ENCODE measurements at places on chromosomes 13 and 19.

- no peak for DNase-seq
Measured at GRCh38 chr19:12868540-12869112, 12.6 kb downstream of the DNASE2 start.

DNA sequence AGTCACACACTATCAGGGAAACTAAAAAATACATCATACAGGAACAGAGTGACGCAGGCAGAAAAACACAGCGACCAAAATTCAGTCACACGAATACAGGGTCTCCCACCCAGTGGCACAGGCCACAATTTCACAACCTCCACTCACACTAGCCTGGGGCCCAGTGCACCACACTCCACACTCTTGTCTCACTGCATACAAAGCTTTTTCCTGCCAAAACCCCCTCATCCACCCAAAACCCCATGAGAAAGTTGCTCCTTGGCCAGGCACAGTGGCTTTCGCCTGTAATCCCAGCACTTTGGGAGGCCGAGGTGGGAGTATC lies 1.2 kb downstream of the S1PR5 start:
- no peak for DNase-seq

DNA sequence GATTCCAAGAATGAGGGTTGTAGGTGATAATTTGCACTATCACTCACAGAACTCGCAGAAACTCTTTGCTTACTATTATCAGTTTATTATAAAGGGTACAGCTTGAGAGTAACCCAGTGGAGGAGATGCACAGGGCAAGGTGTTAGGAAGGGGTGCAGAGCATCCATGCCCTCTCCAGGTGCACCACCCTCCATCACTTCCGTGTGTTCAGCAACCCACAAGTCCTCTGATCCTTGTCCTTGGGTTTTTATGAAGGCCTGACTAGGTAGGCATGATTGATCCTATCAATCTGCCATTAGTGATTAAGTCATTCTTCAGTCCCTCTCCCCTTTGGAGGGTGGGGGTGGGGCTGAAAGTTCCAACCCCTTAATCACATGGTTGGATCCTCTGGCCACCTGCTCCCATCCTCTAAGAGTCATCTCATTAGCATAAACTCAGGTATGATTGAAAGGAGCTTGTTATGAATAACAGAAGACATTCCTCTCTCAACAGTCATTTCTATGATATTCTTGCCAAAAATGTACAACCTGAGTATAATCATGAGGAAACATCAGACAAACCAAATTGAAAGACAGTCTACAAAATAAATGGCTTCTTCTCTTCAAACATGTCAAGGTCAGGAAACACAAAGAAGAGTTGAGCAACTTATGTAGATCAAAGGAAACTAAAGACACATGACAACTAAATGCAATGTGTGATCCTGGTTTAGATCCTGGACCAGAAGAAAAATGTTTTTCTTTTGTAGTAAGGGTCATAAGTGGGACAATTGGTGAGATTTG lies 225.4 kb downstream of the PCCA start:
- DNase-seq, result no peak

GRCh38 chr13:46631179-46631542 lies 78.2 kb downstream of the LRCH1 start:
- no peak for DNase-seq

GRCh38 chr13:100306434-100306999 lies 217.6 kb downstream of the PCCA start:
- DNase-seq, result no peak

DNA sequence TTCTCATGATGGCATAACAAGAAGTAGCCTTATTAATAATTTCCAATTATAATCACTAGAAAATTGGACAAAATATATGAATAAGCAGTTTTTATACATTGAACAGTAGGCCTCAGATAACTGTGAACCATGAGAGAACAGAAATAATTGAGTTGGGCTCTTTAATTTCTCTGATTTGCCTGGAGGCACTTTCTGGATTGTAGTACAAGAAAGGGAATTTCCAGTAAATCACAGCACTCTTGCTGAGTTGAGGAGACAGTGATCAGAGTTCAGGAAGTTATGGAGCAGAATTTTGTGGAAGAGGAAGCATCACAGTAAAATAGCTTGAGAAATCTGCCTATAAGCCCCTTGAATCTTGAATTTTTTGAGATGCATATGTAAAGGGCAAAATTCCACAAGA lies 216.2 kb downstream of the MAB21L1 start:
- no peak for DNase-seq

DNA sequence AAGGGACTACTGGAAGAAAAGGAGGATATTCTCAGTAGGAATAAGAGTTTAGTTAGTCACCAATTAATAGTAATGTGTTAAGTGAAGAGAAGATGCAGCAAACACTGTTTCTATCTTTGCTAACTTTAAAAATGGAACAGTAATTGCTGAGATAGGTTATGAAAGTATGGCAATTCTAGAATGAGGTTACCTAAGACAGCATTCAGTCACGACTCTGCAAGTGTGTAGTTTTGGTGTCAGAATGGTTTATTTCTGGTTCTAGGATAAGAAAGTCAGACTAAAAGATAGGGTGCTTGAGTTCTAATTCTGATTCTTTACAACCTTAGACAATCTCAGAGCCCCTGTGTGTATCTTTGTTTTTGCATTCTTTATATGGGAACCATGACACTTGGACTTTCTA lies 138.1 kb downstream of the POU4F1 start:
- DNase-seq, result no peak

GRCh38 chr13:112846411-112847115 lies 122.5 kb upstream of the MCF2L start:
- no peak for DNase-seq

GRCh38 chr19:39531834-39532232 lies 819 bp downstream of the EID2B start:
- no peak for DNase-seq

DNA sequence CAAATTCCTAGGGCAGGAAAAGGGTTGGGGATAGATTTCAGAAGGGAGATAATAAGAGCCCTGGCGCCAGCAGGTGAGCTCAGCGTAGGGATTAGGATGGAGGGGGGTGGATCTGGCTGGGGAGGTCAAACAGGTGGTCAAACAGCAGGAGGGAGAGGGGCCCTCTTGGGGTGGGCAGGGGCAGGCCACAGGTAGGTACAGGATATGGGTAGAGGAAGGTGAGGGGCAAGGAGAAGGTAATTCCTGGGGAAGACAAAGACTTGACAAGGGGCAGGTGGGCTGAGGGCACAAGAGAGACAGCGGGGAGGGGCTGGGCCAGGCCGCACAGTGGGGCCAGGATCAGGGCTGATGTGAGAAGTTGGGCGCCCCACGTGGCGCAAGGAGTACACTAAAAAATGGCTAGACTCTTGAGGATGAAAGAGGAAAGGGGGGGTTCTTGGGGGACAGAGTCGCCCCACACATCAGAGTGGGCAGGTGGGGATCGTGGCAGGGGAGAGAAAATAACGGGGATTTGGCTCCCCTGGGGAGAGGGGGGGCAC lies 713 bp downstream of the KRI1 start:
- DNase-seq, result peak; percentile 34

DNA sequence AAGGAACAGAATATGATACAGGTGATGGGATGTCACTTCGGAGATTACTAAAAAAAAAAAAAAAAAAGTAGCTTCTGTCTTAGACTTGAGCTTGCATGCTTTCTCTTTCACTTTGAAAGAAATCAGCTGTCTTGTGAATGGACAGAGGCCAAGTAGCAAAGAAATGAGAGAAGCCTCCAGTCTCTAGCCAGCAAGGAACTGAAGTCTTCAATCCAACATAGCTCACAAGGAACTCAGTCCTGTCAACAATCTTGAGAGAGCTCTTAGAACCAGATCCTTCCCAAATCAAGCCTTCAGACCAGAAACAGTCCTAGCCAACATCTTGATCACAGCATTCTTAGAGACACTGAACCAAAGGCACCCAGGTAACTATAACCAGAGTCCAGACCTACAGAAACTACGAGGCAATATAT lies 7.7 kb downstream of the N4BP2L2 start:
- DNase-seq, result no peak

- DNase-seq, result no peak
Measured at GRCh38 chr19:45597425-45598111, 4.4 kb downstream of the GPR4 start.

- no peak for DNase-seq
Measured at GRCh38 chr19:58009301-58009665, 6.7 kb upstream of the ZNF606 start.

GRCh38 chr19:5655412-5655811 lies 24.9 kb downstream of the MICOS13 start:
- DNase-seq, result no peak

- no peak for DNase-seq
Measured at GRCh38 chr19:48925240-48925843, 8.2 kb upstream of the DHDH start.

GRCh38 chr19:34458677-34459076 lies 22.9 kb upstream of the WTIP start:
- no peak for DNase-seq

GRCh38 chr13:72166102-72166650 lies 299.2 kb upstream of the DACH1 start:
- DNase-seq, result no peak

DNA sequence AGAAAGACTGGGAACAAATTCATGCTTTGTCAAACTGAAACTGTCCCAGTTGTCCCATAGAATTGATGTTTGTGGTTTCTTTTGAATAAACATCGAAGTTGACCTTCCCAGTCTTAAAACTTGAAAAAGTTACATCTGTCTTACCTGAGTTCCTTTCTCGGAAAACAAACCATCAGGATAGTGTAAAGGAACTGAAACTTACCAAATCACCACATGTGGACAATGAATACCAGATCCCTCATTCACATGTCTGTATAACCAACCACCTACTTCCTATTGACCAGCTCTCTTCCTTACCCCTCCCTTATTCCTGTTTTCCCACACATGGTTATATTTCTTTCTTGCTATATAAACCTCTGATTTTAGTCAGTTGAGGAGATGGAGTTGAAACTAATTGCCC lies 791.7 kb upstream of the PCDH20 start:
- no peak for DNase-seq

- DNase-seq, result no peak
Measured at GRCh38 chr13:98508685-98509084, 68.2 kb downstream of the STK24 start.

GRCh38 chr19:11649941-11650340 lies 52.7 kb downstream of the ZNF627 start:
- no peak for DNase-seq

DNA sequence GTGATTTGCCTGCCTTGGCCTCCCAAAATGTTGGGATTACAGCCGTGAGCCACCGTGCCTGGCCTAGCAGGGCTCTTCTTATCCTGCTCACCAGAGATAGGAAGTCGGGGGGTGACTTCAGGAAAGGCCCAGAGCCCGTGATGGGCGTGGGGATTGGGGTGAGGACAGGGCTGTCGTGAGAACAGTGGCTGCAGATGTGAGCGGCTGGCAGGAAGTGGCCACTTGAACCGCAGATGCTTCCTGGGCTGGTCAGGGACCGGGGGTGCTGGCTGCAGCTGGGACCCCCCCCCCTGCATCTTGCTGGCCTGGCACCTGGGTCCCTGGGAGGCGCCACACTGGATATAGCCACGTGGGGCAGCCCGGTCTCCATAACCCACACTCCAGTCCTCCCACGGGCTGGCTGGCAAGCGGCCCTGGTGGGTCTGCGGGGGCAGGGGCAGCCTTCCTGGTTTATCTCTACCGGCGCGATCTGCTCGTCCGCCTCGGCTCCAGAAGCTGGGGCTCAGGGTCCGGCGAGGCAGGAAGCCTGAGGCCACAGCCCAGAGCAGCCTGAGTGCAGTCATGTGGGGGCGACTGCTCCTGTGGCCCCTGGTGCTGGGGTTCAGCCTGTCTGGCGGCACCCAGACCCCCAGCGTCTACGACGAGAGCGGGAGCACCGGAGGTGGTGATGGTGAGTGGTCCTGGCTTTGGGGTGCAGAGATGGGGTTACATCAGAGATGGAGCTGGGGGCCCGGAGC lies at the start of gene F2RL3:
TSS of gene F2RL3 (plus strand) at position 371 of the 737 bp plus-strand sequence. CDS start at position 562, 191 bp downstream.
- DNase-seq, result no peak

DNA sequence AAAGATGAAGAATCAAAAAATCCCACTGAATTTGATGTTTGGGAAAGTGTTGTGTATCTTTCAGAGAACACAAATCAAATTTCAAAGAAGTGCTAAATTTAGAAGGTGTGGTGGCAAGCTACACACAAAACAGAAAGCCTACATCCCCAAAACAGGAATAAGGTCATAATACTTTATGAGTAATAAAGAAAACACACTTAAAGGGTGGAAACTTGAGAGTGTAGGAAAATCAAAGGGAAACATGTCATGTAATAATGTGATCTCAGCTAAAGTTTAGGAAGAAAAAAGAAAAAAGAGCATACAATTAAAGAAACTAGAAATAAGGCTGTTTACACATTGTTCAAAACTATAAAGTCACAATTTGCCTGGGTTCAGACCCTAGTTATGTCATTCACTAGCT lies 668.7 kb downstream of the PCDH17 start:
- no peak for DNase-seq

- no peak for DNase-seq
Measured at GRCh38 chr19:56301155-56301554, 13.5 kb downstream of the ZSCAN5A start.

GRCh38 chr19:51272183-51272810 lies 21.4 kb downstream of the SIGLECL1 start:
- DNase-seq, result no peak

DNA sequence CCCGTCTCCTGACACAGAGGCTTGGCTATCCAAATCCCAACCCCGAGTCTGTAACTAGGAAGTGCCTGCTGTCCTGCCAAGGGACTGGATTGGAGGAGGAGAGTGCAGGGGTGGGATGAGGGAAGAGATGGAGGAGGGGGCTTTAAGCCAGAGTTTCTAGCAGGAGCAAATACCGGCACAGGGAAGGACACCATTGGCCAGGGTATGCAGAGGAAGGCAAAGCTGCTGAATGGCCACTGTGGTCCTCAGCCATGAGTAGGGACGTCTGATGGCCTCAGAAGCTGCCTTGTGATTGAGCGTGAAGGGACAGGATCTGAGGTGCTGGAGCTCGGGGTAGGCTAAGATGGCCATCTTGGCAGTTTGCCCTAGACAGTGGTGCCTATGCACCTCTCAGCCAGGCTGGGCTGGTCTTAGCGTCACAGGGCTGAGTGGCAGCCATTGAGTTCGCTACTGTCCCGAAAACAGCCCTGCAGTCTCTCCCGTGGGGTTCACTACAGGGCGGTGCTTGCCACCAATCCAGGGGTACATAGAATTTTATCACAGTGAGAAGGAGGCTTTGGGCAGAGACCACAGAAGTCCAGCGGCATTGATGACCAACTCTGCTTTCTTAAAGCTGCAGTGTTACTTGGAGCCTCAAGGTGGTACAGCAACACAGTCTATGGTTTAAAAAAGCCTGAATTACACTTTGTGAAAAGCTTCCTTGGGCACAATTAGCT lies 61.8 kb downstream of the AKAP11 start:
- DNase-seq, result no peak

DNA sequence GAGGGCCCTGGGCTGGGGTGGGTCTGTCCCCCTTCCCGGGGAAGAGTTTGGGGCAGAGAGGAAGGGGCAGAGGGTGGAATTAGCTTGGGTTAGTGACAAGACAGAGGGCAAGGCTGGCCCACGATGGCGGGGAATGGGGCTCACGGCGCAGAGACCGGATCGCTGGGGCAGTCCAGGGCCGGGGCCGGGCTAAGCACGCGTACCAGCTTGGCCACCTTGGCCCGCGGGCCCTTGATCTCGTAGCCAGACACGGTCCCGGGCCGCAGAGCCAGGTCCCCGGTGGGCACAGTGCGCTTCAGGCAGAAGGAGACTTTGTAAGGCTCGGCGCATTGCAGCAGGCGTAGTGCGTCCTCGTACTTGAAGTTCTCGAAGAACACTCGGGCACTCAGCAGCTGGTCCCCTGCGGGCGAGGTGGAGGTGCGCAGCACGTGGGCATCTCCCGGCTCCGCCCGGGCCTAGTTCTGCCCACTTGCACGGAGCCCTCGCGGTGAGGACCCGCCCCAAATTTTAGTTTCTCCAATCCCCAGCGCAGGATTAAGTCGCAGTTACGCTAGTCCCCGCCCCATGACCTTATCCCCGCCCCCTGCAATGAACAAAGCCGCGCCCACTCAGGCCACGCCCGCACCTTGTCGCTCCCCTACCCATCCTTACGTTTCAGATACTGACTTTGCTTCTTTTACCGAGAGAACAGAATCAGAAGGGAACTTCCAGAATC lies 8.6 kb upstream of the HIPK4 start:
- DNase-seq, result no peak

All from progenitor cell of endocrine pancreas (in vitro differentiated cells).